Putamen (tissue), 1 donor: ENCODE measurements at places on chromosomes 3 and 15.

GRCh38 chr3:14988988-14989394 is 41.6 kb downstream of the NR2C2 start:
- no peak for DNase-seq

DNA sequence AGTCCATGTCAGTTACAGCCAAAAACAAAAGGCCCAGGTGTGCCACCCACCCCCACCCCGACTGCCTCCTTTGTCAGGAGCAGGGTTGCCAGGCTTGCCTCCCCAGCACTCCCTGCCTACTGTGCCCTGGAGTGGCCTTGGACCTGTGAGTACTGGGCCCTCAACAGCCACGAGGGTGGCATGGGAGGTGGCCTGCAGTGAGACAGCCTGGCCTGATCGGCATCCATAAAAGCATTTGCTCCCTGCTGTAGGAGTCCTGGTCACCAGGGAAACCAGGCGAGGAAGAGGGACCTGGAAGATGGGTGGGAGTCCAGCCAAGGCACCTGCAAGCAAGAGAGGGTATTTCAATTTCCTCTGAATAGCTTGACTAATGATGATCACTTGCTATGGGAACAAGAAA is 56.4 kb upstream of the KCNMB2 start:
- no peak for DNase-seq

DNA sequence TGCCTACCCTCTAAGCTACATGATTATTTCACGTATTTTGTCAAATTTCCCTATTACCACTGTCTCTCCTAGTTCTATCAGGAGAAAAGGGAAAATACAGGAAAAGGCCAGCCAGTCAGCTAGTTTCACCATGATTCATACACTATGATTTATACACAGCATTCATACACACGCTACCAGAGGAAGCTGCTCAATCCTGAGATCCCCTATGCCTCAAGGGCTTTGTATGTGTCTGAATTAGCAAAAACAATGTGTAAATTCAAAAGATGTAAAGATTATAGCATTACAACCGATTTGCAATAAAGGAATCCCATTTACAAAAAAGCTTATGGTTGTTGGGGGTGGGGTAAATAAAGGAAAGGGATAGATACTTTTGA is 3.1 kb upstream of the ACKR4 start:
- DNase-seq, result no peak

- DNase-seq, result no peak
Observed at GRCh38 chr3:52792413-52792812, 2.2 kb upstream of the ITIH3 start.

GRCh38 chr15:69504352-69505040 is 51.9 kb downstream of the RPLP1 start:
- peak; percentile 33 for DNase-seq

DNA sequence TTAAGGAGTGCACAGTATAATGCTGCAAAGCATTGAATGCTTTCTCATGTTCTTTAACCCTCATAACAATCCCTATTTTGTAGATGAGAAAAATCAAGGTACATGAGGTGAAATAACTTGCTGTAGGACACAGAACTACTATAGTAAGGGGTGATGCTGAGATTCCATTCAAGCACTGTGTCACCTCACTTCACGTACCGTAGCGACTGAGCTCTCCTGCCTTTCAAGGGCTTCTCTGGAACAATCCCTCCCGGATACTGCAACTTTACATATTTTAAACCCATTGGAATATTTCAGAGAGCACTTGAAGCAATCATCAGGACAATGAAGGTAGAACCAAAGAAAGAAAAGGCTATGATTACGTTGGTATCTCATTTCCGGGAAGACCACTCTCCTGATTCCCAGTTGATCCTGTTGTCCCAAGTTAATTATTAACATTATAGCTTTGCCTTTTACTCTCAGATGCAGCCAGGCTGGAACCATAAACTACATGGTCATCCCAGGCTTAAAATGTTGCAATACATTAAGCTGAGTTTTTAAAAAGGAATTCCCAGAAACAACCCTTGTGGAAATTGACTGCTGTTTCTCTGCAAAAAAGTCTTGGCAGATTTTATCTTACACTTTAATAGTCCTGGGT is 252.2 kb upstream of the IGF1R start:
- no peak for DNase-seq

GRCh38 chr15:85694091-85694490 is 100.6 kb downstream of the KLHL25 start:
- DNase-seq, result no peak

DNA sequence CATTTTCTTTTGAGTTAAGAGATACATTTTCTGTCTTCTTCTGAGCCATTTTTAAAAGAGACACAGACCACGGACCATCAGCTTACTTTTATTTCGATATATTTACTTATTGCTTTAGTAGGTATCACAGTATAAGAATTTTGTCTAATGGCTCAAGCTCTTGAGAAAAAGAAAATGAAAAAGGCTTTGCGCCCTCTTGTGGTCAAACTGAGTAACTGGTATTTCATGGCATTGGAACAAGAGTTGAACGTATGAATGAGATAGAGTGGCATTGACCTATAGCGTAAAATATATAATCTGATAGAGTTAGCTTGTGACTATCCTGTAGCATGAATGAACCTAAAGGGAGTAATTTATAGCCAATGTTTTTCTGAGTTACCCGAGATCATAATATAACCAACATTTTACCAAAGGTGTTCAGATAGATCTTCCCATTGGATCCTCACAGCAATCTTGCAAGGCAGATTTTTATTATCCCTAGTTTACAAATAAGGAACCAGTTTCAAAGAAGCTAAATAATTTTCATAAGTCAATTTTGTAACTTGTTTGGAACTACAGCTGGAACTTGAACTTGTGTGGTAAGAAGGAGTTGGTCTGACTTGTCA is 154.6 kb downstream of the POLR2M start:
- DNase-seq, result peak; percentile 66

DNA sequence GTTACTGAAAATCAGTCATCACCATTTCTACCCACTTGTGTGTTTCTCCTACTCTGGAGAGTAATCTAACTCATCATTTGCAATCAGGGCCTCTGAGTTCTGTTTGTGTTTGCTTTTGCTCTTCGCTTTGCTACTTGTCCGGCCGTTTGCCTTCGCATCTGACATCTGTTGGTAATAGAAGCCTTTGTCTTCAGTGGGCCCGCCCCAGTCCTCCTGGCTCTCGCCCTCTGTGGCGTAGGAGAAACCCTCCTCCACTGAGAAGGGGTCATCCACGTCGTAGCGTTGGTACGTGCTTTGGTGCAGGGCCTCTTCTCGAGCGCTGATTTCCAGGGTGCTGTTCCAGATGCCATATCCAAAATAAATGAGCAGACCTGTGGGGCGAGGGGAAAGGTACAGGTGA is 48.3 kb downstream of the CLDN11 start:
- peak; percentile 88 for DNase-seq

GRCh38 chr15:64348455-64348854 is 7.5 kb downstream of the CSNK1G1 start:
- no peak for DNase-seq

GRCh38 chr15:39692356-39693327 is 90.0 kb downstream of the FSIP1 start:
- DNase-seq, result peak; percentile 58

DNA sequence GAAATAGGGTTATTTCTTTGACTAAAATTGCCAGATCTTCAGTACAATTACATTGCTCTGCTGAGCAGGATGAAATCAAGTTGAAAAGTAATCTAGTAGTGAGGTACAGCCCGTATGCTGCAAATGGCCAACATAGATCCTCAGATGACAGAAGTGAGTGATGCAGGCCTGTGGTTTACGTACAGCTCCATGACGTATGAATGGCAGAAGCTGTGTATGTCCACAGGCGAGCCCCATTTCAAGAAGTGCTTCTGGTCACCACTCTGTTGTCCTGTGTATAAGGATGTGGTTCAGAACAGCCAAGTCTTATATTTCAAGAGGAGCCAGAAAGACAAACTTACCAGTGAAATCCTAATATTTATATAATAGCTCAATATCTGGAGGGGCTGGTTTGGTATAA is 9.2 kb downstream of the CD86 start:
- DNase-seq, result no peak

GRCh38 chr3:108006077-108006771 is 84.6 kb downstream of the CD47 start:
- DNase-seq, result no peak

GRCh38 chr3:62070891-62071290 is 302.5 kb downstream of the FEZF2 start:
- DNase-seq, result no peak

DNA sequence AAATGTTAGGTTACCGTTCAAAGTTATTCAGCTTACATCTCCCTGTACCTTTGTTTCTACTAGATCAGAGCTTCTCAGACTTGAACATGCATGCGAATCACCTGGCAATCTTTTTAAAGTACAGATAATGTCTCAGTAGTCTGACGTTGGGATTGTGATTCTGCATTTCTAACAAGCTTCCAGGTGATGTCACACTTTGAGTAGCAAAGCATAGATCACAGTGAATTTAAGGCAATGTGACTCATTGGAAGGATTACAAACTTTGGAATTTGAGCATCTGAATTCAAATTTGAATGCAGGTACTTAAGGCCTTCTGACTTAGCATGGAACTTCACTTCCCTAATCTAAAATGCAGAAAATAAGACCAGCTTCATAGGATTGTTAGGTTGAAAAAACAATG is 10.8 kb upstream of the ZMAT3 start:
- DNase-seq, result no peak

DNA sequence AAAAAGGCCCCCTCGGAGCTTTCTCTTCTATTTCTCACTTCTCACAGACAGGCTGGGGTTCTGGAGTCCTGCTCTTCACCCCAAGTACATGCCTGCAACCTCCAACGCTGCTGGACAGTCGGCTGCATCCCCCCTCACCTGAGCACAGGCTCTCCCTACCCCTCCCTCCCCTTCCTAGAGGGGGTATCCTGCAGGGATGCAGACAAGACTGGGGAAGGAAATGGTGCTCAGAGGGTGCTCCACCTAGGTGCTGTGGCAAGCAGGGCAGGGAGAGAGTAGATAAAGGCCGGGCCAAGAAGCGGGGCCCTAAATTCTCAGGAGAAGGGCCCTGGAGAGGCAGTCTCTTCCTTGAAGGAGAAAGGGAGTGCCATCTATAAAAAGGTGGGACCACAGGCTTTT is 7.0 kb upstream of the STRA6 start:
- no peak for DNase-seq

DNA sequence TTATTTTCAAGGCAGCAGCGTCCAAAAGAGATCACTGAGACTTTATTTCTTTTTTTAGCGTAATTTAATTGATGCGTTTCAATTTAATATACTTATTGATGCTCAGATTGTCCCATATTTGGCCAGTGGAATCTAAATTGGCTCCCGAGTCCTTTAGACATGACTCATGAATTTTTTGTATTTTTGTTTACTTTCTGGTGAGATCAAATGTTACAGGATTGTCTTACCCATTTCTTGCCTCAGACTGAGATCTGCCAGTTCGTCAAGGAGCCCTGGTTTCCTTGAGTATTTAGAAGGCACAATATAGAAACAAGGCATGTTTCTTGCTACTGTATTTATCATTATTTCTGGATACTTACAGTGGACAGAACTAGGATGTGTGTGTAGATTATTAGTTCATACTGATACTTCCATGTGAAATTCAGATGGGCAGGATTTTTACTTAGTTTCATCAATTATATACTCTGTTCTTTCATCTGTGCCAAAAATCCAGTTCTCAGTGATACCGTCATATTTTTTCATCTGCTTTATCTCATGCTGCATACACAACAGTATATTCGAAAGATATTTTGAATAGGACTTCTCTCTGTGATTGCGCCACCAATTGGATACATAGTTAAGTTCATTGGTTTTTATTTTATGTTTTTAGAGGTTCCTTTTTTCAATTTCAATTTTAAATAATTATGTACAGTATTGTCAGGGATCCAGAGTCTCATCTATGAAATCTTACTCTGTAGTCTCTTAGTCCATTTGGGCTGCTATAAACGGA is 436.9 kb upstream of the C2CD4B start:
- DNase-seq, result no peak

DNA sequence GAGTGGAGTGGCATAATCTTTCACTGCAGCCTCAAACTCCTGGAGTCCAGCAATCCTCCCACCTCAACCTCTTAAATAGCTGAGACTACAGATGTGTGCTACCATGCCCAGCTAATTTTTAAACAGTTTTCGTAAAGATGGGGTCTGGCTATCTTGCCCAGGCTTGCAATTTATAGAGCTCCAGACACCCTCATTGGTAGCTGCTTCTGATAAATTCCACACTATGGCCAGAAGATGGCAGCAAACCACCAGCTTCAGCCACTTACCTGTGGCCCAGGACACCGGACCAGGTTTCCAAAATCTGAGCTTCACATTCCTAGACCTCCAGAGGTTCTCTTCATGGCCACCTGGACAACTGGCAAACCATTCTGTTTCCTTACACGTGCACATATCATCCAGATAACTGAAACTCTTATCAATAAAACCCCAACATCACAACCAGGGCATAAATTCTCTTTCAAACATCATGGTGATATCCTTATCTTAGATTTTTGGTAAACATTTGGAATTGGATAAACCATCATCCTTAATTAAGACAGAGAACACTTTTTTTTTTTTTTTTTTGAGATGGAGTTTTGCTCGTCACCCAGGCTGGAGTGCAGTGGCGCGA is 28.9 kb downstream of the FBXW12 start:
- DNase-seq, result no peak

GRCh38 chr3:122674339-122674738 is 6.3 kb upstream of the PARP14 start:
- DNase-seq, result no peak

GRCh38 chr3:125622381-125622791 is 27.1 kb upstream of the OSBPL11 start:
- peak; percentile 62 for DNase-seq

GRCh38 chr3:152593242-152593641 is 241.7 kb upstream of the P2RY1 start:
- DNase-seq, result no peak

DNA sequence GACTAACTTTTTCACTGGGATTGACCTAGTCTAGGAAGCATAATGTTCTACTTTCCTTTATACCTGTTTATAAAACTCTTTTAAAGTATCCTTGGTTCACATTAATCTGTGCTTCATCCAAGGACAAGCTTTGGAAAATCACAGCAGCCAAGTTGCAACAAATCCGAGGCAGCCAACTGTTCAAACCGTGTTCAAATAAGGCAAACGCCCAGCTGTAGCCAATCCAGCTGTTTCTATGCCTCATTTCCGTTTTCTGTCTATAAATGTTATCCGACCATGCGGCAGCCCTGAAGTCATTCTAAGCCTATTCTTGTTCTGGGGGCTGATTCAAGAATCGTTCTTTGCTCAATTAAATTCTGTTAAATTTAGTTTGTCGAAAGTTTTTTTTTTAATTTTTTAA is 78.3 kb downstream of the FMN1 start:
- no peak for DNase-seq

DNA sequence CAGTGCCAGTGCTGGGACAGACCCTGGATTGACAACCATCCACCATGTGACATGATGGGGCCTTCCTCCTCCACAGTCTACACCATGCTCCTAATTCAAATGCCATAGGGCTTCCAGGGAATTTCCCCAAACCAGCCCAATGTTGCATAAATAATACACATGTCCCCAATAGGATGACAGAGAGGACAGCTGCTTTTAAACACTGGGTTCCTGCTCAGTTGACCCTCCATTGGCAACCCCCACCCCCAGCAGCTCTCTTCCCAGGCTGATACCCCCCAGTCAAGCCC is 28.3 kb upstream of the ATP2B2 start:
- no peak for DNase-seq
